ENCODE measurements at places on chromosomes 4 and X.
A peak's percentile ranks its signal among the peaks of the same experiment; 100 is the strongest.

- peak; percentile 57 for DNase-seq
Measured at GRCh38 chr4:123430031-123430430, 33.4 kb downstream of the SPRY1 start.

GRCh38 chr4:18441203-18441590, 419.6 kb upstream of the LCORL start:
- DNase-seq: no peak

DNA sequence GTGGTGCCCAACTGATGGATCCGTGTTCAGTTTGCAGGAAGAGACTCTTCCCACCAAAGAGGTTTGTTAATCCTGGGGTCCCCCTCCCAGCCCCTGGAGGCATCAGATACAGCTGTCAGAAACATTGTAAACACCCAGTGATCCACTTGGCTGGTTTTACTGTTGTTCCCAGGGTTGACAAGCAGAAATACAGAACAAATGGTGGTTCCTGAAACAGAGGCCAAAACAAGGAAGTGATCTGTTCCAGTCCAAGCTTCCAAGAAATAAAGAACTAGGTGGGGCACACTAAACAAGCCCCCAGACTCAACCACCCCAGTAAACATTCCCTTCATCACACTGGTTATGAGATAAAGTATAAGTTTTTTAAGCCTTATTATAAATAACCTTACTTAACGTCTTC, 1.4 kb downstream of the TMLHE start:
- no peak for DNase-seq

- DNase-seq: no peak
Measured at GRCh38 chrX:118965395-118965794, 9.0 kb upstream of the LONRF3 start.

DNA sequence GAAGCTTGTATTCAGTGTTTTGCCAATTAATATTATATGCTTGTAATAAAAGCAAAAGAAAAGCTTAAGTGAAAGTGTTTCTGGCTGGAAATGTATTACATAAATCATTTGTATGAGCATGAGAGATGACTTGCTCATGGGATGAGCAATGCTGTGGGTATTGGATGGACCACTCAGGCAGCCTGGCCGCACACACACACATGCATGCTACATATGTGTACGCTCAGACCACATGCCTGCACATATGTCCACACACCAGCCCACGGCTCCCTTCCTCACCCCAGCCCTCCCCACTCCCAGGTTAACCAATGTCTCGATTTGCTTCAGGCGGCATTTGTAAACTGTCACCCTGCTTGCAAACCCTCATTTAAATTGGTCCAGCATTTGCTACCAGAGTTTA, 55.9 kb downstream of the CPLX1 start:
- DNase-seq: no peak

DNA sequence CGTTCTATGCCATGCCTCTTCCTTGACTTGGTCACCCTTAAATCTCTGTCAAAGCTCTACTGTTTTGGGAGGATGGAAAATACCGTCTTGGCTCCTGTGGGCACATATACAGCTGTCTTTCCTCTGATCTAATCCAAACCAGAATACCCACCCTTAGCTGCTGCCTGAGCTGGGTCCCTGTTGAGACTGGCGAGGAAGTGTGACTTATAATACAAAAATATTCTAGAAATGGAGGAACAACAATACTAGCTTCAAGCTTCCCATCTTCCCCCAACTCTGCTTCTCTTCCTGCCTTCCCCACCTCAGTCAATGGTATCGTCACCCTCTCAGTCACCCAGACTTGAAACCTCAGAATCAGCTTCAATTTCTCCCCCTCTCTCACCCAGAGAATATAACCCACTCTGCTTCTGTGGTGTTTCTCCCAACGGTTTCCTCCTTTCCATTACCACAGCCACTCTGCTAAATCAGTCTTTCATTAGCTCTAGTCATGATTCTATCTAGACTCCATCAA, 599 bp upstream of the IL2RG start:
- DNase-seq: no peak

DNA sequence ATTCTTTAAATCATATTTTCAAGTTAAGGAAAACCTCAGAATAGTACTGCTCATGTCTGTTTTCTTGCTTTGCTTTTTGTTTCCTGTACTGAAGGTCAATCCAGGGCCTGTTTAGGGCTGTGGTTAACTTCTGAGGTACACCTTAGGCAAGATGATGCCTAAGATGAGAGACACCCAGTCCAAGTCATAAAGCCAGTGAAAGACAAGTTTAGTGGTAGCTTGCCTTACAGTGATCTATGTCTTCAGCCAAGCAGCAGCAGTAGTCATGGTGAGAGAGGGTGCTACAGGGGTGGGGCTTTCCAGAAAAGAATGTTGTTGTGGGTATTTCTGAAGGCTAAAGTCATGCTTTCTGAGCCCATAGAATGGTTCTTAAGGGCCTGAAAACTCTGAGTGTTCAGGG, 173.7 kb downstream of the VSIG4 start:
- peak; percentile 3 for DNase-seq

GRCh38 chr4:101115887-101116286, 231.4 kb downstream of the PPP3CA start:
- DNase-seq: no peak

- no peak for DNase-seq
Measured at GRCh38 chr4:57460967-57461366, 350.8 kb upstream of the IGFBP7 start.

DNA sequence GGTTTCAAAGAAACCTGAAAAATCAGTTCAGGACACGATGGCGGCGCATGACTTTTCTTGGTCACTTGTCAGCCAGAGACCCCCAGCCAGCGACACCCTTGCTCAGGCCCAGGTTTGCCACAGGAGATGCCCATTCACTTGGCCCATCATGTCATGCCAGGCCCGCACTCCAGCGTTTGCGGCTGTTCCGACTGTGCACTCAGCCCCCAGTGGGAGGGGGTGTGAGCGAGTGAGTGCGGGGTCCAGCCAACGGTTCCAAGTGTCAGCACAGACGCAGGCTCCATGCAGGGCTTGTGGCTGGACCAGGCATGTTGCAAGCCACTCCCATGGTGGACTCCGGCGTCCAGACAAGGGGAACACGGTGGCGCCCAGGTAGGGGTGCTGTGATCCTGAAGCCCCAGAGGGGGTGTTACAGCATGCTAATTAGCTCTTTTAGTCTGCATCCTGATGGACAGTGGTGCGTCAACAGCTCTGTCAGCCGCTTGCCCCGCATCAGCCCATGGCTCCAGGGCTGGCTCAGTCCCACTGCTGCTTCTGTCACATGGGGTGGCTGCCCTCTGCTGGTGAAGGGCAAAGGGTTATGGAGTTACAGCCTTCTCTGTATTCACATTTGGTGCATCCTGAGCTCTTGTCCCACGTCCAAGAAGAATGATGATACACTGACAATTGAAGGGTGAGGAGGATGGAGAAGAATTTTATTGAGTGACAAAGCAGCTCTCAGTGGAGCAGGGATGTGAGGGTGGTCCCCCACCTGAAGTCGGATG, 3.7 kb upstream of the MAEA start:
- peak; percentile 63 for DNase-seq

GRCh38 chr4:24001486-24002329, 111.9 kb upstream of the PPARGC1A start:
- no peak for DNase-seq

GRCh38 chr4:19684084-19684483, 567.6 kb upstream of the SLIT2 start:
- DNase-seq: no peak

- DNase-seq: no peak
Measured at GRCh38 chr4:181581983-181582382, 661.2 kb upstream of the TENM3 start.

GRCh38 chrX:142204522-142205433, at the start of gene MAGEC2:
Gene MAGEC2, minus strand, starts transcription at chrX:142205290. Its CDS starts 1,303 bp downstream, at chrX:142203987.
- no peak for DNase-seq

- DNase-seq: peak; percentile 30
Measured at GRCh38 chrX:135931644-135932487, 38.4 kb downstream of the SAGE1 start.

DNA sequence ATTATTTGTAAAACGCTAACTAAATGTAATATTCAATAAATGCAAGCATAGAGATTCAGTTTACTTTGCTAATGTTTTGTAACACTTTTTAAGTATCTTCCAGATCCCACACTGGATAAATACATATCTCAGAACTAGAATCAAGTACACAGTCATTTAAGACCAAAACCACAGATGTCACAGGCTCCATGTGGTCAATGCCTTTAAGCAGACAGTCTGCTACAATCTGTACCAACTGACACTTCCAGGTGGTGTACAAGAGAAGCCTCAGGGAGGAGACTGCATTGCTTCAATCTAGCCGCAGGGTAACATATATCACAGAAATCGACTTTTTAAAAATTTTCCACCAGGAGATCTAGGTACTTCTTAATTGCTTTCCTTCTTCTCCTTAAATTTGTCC, 229.6 kb upstream of the DIAPH2 start:
- DNase-seq: no peak

DNA sequence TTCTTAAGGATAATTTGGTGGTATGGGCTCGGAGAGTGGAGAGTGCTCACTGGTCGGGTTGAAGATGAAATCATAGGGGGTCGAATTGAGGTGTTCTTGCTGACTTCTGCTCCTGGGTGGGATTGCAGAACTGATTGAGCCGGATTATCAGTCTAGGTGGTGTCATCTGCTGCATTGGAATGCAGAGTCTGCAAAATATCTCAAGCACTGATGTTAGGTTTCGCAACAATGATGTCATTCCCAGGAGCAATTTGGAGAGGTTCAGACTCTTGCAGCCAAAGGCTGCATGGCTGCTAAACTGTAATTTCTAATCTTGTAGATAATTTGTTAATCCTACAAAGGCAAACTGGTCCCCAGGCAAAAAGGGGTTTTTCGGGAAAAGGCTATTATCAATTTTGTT, 67.7 kb downstream of the RHOH start:
- DNase-seq: no peak

- DNase-seq: no peak
Measured at GRCh38 chr4:74947798-74948197, 14.9 kb downstream of the PARM1 start.

GRCh38 chr4:17367201-17367600, 144.7 kb downstream of the QDPR start:
- no peak for DNase-seq

- no peak for DNase-seq
Measured at GRCh38 chrX:53316860-53317237, 35.5 kb upstream of the IQSEC2 start.

- DNase-seq: no peak
Measured at GRCh38 chr4:85774000-85774399, 299.1 kb downstream of the ARHGAP24 start.

DNA sequence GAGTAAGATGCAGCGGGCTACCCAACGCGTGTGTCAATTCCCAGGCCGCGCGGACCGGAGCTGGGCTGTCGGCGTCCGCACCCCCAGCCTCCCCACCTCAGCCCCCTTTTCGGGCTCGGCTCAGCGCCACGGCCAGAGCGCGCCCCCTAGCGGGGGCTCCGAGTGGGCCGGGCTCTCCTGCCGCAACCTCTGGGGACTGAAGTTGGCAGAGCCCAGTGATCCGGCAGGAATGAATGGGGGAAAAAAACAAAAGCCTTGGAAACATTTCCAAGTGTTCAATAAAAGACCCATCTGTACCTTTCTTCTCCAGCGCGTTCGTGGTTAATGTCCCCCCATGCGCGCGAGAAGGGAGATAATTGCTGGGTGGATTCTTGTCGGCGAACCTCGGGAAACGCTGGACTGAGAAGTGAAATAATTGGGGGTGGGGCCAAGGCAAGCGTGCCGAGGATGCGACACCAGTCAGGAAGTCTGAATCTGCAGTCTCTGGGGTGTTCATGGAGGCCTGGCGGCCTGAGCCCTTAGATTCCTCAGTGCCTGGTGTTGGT, 5.2 kb upstream of the ARX start:
- DNase-seq: peak; percentile 52

GRCh38 chr4:29538889-29539646, 1181.1 kb upstream of the PCDH7 start:
- DNase-seq: no peak

- DNase-seq: no peak
Measured at GRCh38 chr4:71980976-71981375, 50.8 kb upstream of the NPFFR2 start.

DNA sequence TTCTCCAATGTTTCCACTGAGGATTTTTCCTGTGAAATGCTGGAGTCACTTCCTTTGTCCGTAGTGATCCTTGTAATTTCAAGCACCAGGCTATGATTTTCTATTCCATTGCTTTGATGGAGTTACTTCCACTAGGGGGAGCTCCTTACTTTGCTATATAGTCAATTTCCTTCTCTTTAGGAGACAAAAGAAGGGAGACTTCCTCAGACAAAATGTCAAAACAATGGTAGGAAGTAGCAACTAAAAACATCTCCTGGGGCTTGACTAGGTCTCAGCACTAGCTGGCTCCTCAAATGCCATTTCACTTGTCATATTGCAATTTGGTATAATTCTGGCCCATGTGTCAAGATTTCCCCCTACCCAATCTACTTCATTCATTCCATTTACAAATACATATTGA, 24.1 kb downstream of the ZCCHC12 start:
- DNase-seq: no peak

GRCh38 chrX:113001836-113002235, 161.2 kb upstream of the AMOT start:
- DNase-seq: no peak

DNA sequence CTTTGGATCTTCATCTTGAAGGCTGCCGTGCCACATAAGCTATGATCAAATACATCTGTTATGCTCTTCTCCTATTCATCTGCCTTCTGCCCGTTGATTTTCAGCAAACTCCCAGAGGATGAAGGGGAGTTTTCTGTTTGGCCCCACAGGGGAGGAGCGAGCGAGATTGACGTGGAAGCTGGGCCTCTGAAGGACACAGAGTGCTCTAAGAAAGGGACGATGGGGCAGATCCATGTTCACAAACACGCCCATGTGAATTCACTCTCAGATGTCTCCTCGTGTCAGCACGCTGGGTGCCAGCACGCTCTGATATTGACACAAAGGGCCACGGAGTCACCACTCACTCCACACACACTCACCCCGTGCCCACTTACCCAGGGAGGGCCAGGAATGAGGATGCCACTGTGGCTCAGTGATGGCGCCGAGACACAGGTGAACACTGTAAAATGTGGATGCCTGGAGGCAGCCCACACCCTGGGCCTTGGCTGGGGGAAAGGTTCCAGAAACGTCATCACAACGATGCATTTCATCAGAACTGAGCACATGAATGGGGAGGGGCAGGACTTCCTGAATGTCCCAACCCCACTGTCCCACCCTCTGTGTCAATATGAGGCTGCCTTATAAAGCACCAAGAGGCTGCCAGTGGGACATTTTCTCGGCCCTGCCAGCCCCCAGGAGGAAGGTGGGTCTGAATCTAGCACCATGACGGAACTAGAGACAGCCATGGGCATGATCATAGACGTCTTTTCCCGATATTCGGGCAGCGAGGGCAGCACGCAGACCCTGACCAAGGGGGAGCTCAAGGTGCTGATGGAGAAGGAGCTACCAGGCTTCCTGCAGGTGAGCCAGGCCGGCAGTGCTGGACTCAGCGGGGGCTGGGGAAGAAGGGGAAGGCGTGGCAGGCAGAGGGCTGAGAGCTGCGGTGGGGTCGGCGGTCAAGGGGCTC, at the start of gene S100P:
S100P (plus strand) TSS at position 648 of the 946 bp plus-strand sequence; CDS start at position 703, 55 bp downstream.
- no peak for DNase-seq

All from activated naive CD8-positive, alpha-beta T cell treated with anti-CD3 and anti-CD28 coated beads, Interleukin-2, amount 50 U/mL, for 24 hours (primary cell).